ENCODE measurements at places on chromosomes 11 and 22. TPM values are rescaled to one million over a fixed set of nuclear protein-coding genes. Genes with fewer than 3 reads are reported as not detected.

Gene LGALS1
- 1,327 TPM for total RNA-seq

Gene FGF4
- total RNA-seq, result not detected

Gene MTFP1
- total RNA-seq, result 73.6 TPM

Gene NEFH
- not detected for total RNA-seq

Gene SERHL2
- not detected for total RNA-seq

Gene RAD9A
- total RNA-seq, result 36.8 TPM

Gene LMO2
- 0.91 TPM for total RNA-seq

Gene LYVE1
- 0.27 TPM for total RNA-seq

Gene KCNK4
- total RNA-seq, result 0.21 TPM

Gene MOV10L1
- total RNA-seq, result not detected

Gene DAGLA
- 3.1 TPM for total RNA-seq

Gene RASL10A
- total RNA-seq, result 0.67 TPM

Gene C1QTNF6
- 6.8 TPM for total RNA-seq

Gene WBP2NL
- not detected for total RNA-seq

Gene RTCB
- total RNA-seq, result 72.9 TPM

Gene PKDREJ
- total RNA-seq, result not detected

Gene APOC3
- total RNA-seq, result not detected

Gene PANX2
- total RNA-seq, result 7.7 TPM

Gene RIMBP3B
- total RNA-seq, result 0.67 TPM

Gene DNAJB7
- not detected for total RNA-seq

Gene CHEK2
- total RNA-seq, result 8.6 TPM

Gene MMP8
- not detected for total RNA-seq

Gene OR52I1
- not detected for total RNA-seq

Gene GLB1L2
- 2.3 TPM for total RNA-seq

Gene CDCA5
- total RNA-seq, result 69.3 TPM

Gene NARS2
- total RNA-seq, result 18.3 TPM

Gene C22orf39
- 12.2 TPM for total RNA-seq

Gene GUCY1A2
- total RNA-seq, result 0.06 TPM

Gene KRTAP5-10
- total RNA-seq, result not detected

Gene SHANK2
- total RNA-seq, result 8.5 TPM

Gene BID
- total RNA-seq, result 77.0 TPM

Gene OR8D4
- not detected for total RNA-seq

Gene CPT1B
- total RNA-seq, result 18.9 TPM

Gene KRTAP5-7
- not detected for total RNA-seq

Gene DEPDC5
- total RNA-seq, result 5.3 TPM

Gene DTX4
- 4.1 TPM for total RNA-seq

Gene ACRV1
- total RNA-seq, result not detected

Gene DLG2
- 0.20 TPM for total RNA-seq

Gene RAB38
- 1.0 TPM for total RNA-seq

Gene TRPC6
- 0.71 TPM for total RNA-seq

Gene CCDC15
- 0.71 TPM for total RNA-seq

Gene C2CD3
- 19.7 TPM for total RNA-seq

Gene OR2AG1
- not detected for total RNA-seq

Gene DERL3
- 0.68 TPM for total RNA-seq

Gene DEFB108B
- not detected for total RNA-seq
